Astrocyte (in vitro differentiated cells and primary cell): ENCODE measurements at places on chromosomes 12 and 14. TPM values are rescaled to one million over a fixed set of nuclear protein-coding genes. Genes with fewer than 3 reads are reported as not detected.

Gene CD4
- 0.54 and 0.72 TPM in 2 replicates for total RNA-seq

GRCh38 chr12:104012331-104012730, 37.7 kb downstream of the GLT8D2 start:
- no peak for DNase-seq
- no peaks in the 10 kb centered on the region for H3K36me3 ChIP-seq
- no peak overlapping the region for H3K4me3 ChIP-seq
- no peaks in the 10 kb centered on the region for H3K27me3 ChIP-seq
- peaks cover 11% of the 10 kb centered on the region for H3K4me1 ChIP-seq
- H3K27ac ChIP-seq, result no peak overlapping the region

GRCh38 chr14:32512348-32512747, 183.2 kb downstream of the AKAP6 start:
- H3K27me3 ChIP-seq, result no peaks in the 10 kb centered on the region
- no peak overlapping the region for H3K4me3 ChIP-seq

DNA sequence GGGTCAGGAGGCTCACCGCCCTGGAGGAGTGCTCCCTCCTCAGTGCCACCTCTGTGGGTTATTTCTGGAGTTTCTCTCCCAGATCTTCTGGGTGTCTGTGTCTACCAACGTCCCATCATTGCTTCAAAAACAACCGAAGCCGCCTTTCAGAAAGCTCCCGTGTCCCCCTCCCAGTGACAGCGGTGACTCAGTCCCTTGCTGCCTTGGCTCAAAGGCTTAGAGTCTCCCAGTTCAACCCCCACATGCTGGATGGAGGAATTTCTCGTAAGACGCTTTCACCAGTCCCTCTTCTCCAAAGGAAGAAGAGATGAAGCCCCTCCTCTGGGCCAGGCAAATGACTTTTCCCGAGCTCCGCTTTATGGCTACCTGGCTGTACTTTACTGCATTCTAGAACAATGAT, 146.6 kb downstream of the RBM19 start:
- no peak overlapping the region for H3K27ac ChIP-seq
- H3K36me3 ChIP-seq, result no peaks in the 10 kb centered on the region
- DNase-seq, result no peak
- no peaks in the 10 kb centered on the region for H3K4me1 ChIP-seq
- no peaks in the 10 kb centered on the region for H3K27me3 ChIP-seq

DNA sequence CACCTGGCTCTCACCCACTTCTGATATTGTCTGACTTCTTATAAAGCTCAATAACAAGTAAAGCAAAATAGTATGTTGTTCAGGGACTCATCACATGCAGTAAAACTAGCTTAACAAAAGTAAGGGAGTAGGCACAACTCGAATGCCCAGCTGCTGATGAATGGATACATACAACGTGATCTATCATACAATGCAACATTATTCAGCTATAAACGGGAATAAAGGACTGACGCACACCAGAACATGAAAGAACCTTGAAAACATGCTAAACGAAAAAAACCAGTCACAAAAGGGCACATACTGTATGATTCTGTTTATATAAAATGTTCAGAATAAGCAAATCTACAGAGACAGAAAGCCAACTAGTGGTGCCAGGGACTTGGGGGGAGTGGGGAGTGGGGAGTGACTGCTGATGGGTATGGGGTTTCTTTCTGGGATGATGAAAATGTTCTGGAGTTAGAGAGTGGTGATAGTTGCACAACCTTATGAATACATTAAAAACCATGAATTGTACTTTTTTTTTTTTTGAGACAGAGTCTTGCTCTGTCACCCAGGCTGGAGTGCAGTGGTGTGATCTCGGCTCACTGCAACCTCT, 11.1 kb downstream of the PLBD2 start:
- no peak overlapping the region for H3K4me3 ChIP-seq
- no peaks in the 10 kb centered on the region for H3K36me3 ChIP-seq
- H3K27me3 ChIP-seq, result no peaks in the 10 kb centered on the region
- no peak for DNase-seq
- H3K27ac ChIP-seq, result no peak overlapping the region

DNA sequence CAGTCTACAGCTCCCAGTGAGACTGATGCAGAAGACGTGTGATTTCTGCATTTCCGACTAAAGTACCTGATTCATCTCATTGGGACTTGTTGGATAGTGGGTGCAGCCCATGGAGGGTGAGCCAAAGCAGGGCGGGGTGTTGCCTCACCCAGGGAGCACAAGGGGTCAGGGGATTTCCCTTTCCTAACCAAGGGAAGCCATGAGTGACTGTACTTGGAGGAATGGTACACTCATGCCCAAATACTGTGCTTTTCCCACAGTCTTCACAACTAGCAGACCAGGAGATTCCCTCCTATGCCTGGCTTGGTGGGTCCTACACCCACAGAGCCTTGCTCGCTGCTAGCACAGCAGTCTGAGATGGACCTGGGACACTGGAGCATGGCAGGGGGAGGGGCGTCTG, 21.0 kb upstream of the ABCC9 start:
- H3K27me3 ChIP-seq, result no peaks in the 10 kb centered on the region
- H3K4me3 ChIP-seq, result no peak overlapping the region
- no peak overlapping the region for H3K27ac ChIP-seq
- H3K4me1 ChIP-seq, result no peaks in the 10 kb centered on the region

GRCh38 chr14:100867631-100868315, 35.7 kb downstream of the RTL1 start:
- no peak for DNase-seq
- H3K4me3 ChIP-seq, result no peak overlapping the region
- no peaks in the 10 kb centered on the region for H3K4me1 ChIP-seq
- no peak overlapping the region for H3K27ac ChIP-seq

GRCh38 chr12:94614288-94614721, 36.1 kb downstream of the TMCC3 start:
- DNase-seq, result no peak
- H3K27me3 ChIP-seq, result peaks cover 1% of the 10 kb centered on the region
- H3K4me3 ChIP-seq, result no peak overlapping the region
- no peaks in the 10 kb centered on the region for H3K36me3 ChIP-seq

Gene NTF3
- total RNA-seq, result 8.9 and 9.6 TPM in 2 replicates

Gene MSI1
- total RNA-seq, result 16.0 and 16.4 TPM in 2 replicates

Gene SLC25A21
- 1.5 and 2.8 TPM in 2 replicates for total RNA-seq

Gene PARPBP
- 4.5 and 5.8 TPM in 2 replicates for total RNA-seq

Gene ZFHX2
- total RNA-seq, result 27.3 TPM in 2 replicates

GRCh38 chr12:17278946-17279345, 673.0 kb upstream of the LMO3 start:
- DNase-seq, result no peak
- no peak overlapping the region for H3K4me3 ChIP-seq
- no peaks in the 10 kb centered on the region for H3K36me3 ChIP-seq
- H3K4me1 ChIP-seq, result no peaks in the 10 kb centered on the region
- no peaks in the 10 kb centered on the region for H3K27me3 ChIP-seq
- H3K27ac ChIP-seq, result no peak overlapping the region
